ENCODE measurements at places on chromosomes 1 and 21.

DNA sequence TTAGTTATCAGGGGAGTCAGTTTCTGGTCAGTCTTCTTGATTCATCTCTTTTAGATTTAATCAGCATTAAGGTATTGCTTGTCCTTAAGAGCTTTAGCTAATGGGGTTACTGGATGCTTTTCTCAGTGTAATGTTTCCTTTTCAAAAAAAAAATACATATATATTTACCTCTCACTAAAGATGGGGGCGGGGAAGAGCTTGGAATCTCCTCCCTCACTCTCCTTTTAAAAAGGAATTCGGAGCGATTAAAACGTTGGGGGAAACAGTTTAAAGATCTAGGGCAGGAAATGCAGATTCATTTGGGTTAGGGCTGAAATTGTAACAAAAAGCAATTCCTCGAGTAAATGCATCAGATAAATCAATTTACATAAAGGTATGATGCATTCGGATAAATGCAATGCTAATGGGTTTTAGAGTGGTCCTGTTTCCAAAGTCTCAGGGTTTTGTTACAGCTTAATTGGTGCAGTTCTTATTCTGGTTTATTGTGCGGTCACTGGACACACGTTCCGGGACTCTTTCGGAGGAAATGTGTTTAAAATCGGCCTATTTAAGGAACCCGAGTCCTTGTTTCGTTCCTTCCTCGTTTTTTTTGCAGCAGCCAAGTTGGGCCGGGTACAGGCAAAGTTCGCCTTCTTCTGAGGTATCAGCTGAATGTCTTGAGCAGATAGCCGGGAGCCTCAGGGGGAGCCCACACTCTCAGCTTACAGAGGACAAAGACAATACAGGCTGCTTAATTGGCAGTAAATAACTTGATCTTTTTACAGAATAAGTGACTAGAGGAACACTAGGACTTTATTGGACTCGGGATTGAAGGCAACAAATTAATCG lies 1.6 kb downstream of the LMO4 start:
- peak; percentile 88 for DNase-seq

DNA sequence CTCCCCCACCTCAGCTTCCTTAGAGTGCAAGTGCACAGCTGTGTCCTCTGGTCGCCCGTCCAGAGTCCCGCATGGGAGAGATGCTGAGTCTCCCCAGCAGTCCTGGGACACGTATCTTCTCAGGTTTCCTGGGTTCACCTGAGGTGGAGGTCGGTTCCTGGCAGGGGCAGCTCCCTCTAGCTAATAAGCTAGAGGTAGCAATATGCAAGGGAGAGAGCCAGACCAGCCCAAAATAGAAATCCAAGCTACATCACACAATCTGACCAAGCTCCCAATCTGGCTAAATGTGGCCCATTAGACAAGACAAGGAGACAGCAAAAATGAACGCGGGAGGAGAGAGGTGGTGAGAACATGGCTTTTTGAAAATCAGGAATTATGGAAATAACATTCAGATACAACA lies 30.9 kb upstream of the CADM3 start:
- no peak for DNase-seq

DNA sequence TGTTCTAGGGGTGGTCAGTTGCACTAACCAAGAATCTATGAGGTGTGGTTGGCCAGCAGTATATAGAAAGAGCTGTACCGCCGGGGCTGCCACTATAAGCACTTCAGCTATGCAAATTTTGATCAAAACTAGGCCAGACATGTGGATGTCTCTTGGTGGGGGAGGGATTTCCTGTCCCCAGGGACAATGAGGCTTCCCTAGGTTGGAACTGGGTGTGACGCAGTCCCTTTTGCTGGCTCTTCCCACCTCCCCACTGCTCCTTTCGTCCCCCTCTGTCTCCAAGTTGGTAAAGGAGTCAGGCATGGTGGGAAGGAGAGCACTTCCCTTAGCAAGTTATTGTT lies 13.6 kb downstream of the SDCCAG8 start:
- DNase-seq = peak; percentile 38

DNA sequence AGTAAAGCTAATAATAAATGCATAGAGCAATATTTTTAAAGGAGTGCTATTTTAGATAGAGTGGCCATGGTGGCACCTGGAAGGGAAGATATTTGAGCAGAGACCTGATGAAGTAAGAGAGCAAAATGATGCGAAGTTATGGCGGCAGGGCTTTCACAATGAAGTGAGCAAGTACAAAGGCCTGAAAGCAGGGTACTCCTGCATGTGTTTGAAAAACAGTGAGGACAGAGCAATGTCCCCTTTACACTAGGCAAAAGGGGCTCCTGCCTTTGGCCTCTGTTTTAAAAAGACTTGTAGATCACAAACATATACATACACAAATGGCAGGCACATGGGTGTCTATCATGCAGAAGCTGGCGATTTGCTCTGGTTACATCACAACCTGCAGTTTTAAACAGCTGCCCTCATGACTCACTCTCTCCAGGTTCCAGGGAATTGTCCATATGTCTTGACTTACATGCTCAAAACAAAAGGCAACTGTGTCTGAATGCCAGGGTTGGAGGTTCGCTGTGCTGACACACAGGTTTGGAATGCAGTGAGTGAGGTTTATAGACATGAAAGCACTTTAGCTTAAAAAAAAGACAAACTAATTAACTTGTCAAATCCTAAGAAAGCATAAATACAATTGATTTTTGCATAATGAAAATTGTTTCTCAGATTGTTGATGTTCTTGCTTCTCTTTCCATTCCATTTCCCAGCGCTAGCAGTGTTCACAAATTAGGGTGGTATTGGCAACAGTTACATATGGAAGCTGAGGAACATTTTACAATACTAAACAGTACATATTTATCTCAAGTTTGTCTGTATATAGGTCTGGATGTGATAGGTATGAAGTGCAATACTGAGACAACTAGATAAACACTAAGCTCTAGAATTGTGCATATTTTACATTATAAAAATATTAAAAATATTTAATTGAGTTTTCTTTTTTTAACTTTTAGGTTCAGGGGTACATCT lies 313.9 kb downstream of the BARHL2 start:
- peak; percentile 90 for DNase-seq

- DNase-seq = no peak
These were observed 8.7 kb upstream of the S100A8 start for GRCh38 chr1:153399401-153400055.

DNA sequence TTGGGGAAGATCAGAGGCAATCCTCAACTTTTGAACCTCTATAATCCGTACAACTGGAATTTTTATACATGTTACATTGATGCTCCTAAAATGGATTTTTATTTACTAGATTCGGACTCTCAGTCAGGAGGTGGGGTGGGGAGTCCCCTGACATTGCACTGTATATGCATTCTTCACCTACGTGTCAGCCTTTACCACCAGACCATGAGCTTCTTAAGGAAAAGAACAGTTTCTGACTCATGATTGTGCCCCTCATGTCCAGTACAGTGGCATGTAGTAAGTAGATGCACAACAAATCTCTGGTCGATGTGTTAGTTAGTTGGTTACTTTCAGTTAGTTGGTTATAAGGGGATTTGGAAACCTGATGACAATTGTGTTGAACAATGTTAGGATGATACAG lies 15.4 kb downstream of the LPAR3 start:
- no peak for DNase-seq

GRCh38 chr1:4307468-4307845 lies 347.0 kb upstream of the AJAP1 start:
- DNase-seq = no peak

- no peak for DNase-seq
These were observed 116.2 kb upstream of the KCNK1 start for GRCh38 chr1:233497679-233498078.

- DNase-seq = no peak
These were observed 25.7 kb upstream of the SLC19A2 start for GRCh38 chr1:169511316-169512005.

- DNase-seq = no peak
These were observed 15.4 kb upstream of the FRRS1 start for GRCh38 chr1:99781798-99782197.
